ENCODE measurements at places on chromosomes 4 and X. TPM values are rescaled to one million over a fixed set of nuclear protein-coding genes. Genes with fewer than 3 reads are reported as not detected.
A peak's percentile ranks its signal among the peaks of the same experiment; 100 is the strongest.

TRAM1L1 gene
- not detected for total RNA-seq

DNA sequence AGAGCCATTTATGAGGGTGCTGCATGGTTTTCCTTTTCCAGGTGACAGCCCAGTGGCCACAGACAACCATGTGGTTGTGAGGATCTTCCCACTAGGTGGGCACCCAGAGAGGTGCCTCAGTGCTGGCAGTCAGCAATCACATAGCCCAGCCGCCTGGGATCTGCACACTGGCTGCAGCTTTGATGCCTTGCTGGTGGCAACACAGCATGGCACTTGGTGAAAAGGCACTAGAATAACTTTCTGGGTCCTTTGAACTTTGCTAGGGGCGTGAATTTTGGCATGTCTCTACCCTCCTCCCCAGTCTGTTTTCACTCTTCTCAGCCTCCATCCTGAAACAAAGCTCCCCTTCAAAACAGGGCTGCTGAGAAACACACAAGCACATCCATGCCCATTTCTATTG is 108.8 kb upstream of the RPL34 start:
- no peak for DNase-seq

DNA sequence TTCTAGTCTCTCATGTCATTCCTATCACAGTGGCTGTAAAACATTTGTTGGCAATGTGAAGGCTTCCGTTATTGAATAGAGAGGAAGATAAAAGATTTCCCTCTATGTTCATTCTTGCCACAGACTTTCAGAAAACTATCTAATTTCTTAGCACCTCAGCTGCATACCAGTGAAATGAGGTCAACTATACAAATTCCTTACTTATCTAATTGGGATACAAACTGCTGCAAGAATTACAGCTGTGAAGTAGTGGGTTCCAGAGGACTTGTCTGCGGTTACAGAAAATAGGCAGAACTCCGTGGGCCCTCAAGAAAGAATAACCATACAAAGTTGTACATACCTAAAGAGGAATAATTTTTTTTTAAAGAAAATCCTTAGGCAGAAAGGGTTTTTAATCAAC is 175.8 kb downstream of the PPP1R2C start:
- DNase-seq, result no peak

DNA sequence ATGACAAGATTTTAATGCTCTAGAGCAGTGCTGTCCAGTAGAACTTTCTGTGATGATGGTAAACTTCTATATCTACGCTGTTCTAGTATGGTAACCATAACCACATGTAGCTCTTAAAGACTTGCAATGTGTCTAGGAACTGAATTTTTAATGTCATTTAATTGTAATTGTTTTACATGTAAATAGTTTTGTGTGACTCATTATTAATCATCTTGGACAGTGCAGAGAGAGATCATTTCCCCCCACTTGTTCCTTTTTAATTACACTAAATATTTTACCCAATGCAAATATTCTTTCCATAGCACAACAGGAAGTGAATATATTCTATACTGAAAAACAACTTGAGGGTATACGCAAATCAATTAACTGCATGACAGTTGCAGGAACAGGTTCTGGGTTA is 5.8 kb downstream of the ATG4A start:
- DNase-seq, result peak; percentile 1

DNA sequence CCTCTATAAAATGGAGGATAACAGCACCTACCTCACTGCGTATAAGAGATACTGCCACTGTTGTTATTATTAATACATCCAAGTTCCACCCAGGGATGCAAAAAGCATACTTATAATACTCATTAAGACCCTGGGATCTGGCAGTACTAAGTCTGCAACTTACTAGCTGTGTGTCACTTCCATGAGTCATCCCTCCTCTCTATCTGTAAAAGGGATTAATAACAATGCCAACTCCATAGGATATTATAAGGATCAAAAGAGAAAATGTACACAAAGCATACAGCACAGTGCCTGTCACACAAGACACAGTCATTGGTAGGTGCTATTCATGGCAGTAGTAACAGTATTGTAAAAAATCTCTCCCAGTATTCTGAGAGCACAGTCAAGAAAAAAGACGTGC is 216.7 kb downstream of the HS6ST2 start:
- peak; percentile 32 for DNase-seq

Data from HT1080 (cell line).